ENCODE measurements at places on chromosomes 4 and X.

- no peak for DNase-seq
These were observed 11.7 kb upstream of the TENM3 start for GRCh38 chr4:182231496-182231895.

DNA sequence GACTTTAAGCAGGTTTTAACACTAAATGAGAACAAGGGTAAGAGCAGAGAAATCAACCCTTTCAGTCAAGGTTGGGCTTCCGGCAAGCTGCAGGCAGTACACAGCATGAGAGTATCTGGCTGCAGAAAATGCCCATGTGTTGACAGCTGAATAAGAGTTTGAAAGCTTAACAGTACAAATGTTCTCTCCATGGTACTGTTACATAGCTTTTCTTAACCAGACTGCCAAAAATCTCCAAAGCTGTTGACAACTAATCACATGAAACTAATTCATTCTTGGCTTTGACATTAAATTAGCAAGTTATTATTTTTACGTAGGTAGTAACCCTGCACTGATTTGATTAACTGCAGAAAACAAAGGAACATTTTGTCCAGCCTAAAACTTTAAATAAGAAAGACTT, 153.5 kb downstream of the SLC10A7 start:
- DNase-seq, result no peak

GRCh38 chrX:53093177-53093655, 726 bp upstream of the KANTR start:
- peak; percentile 40 for DNase-seq

- DNase-seq, result no peak
These were observed 6.1 kb upstream of the SMPX start for GRCh38 chrX:21764008-21764407.

- DNase-seq, result no peak
These were observed 181.4 kb downstream of the PACRGL start for GRCh38 chr4:20881658-20882057.

- DNase-seq, result no peak
These were observed 18.5 kb upstream of the SEPTIN11 start for GRCh38 chr4:76931087-76931486.

DNA sequence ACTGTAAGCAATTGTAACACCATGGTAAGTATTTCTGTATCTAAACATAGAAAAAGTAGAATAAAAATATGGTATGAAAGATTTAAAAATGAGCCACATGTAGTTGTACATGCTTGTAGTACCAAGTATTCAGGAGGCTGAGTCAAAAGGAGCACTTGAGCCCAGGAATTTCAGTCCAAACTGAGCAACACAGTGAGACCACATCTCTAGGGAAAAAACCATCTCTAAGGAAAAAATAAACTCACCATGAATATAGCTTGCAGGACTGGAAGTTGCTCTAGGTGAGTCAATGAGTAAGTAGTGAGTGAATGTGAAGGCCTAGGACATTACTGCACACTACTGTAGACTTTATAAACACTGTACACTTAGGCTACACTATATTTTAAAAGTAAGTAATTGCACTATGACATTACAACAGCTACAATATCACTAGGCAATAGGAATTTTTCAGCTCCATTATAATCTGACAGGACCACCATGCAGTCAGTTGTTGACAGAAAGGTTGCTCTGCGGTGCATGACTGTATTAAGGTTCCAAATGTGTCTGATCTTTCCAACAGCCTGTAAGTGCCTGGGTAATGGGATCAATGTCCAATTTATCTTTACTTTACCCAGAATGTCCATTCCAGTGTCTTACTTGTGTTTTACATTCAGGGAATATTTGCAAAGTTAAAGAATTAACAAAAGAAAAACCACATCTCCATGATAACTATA, 28.9 kb upstream of the LRBA start:
- DNase-seq, result no peak

DNA sequence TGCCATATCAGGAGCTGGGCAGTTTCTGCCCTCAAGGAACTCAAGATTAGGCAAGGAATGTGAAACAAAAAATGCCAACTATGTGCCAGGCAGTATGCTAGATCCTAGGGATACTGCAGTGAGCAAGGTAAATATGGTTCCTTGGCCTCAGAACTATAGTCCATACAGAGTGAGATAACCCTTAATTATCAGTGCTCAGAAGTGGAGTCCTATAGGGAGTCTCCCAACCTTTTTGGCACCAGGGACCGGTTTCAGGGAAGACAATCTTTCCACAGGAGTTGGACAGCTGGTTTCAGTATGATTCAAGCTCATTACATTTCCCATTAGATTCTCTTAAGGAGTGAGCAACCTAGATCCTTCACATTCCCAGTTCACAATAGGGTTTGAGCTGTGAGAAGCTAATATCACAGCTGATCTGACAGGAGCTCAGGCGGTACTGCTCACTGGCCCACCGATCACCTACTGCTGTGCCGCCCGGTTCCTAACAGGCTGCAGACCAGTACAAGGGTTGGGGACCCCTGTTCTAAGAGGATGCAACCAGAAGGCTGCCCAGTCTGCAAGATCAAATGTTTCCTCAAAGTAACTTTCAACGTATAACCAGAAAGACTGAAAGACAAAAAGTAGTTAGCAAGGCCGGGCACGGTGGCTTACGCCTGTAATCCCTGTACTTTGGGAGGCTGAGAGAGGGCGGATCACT, 1.7 kb upstream of the SRP72 start:
- DNase-seq, result no peak

DNA sequence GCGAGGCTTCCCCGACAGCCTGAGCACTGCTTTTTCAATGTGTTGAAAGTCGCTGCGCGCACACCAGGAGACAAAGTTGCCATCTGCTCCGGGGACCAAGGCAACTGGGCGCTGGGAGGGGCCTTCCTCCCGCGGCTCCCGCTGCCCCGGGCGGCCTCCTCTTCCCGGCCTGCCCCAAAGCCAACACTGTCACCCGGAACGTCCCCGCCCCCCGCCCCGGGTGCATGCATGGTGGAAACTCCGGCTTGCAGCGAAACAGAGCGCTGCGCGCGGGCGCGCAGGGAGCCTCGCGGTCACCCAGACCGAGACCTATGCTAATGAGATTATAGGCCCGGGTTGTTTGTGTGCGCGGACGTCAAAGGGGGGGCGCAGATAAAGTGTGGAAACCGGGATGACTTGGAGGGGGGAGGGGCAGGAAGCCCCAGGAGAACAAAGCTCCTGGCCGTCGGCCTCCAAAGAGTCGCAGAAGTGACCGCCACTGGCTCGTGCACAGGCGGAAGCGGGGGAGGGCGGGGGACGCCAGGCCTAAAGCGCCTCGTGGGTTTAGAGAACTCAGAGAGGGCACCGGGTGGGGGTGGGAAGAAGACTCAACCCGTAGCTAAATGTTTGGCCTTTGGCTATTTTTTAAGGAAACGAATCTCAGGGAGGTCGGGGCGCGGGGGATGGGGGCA, 88.8 kb downstream of the BCOR start:
- DNase-seq, result no peak

GRCh38 chr4:48139691-48140090, 5.6 kb upstream of the TXK start:
- DNase-seq, result no peak

DNA sequence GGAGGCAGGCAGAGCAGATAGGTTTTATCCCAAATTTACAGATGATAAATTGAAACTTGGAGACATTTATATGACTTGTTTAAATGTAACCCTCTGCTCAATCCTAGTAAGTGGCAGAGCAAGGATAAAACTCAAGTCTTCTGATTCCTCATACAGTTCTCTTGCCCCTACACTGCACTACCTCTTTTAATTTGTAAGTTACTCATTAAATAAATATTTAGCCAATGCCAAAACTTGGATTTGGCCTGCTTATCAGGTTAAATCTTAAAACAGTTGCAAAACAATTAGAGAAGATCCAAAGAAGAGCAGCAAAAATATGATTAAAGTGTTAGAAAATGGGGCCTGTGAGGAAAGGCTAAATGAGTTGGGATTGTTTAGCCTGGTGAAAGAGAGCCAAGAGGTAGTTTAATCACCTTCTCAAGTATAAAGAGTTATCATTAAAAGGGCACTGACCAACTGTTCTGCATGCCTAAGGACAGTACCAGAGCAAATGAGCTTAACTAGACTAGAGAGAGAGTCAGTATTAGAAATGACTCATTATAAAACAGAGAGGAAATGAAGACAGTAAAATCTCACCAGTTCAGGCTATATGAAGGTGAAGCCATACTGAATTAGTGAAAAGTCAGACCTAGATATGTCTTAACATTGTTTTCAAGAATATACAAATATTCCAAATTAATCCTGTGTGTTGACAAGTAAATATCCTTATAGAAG, 146.3 kb downstream of the GRIA3 start:
- no peak for DNase-seq

DNA sequence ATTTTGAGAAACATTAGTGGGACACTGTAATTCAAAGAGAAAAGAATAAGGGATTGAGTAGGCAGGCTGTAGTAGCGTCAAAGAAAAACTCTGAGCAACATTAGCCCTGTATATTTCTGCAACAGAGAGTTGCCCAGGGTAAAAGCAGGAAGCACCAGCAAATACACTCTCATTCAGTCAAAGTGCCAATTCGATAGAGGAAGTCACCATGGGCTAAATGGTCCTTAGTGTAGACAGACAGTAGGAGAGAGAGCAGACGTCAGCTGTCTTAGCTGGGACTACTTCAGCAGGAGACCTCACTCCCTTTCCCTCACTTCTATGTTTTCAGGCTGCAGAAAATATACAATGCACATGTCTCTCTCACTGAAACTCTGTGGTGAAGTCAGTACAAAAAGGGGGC, 2073.8 kb upstream of the TENM3 start:
- DNase-seq, result no peak

DNA sequence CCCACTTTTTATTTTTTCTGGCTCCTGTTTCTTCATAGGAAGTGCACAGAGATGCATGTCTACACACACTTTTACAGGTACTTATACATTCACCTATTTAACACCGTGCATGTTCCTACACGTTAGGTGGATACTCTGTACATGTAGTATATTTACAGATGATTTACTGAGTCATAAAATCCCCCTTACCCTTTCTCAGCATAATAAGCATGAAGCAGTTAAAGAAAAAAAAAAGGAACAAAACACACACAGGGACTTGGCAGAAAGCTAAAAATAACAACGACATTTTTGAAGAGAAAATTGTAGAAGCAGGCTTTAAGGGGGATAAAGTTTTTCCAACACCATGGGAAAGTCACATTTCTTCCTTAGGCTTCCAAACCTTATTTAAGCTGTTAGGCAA, 96.4 kb upstream of the IQCM start:
- DNase-seq, result no peak

DNA sequence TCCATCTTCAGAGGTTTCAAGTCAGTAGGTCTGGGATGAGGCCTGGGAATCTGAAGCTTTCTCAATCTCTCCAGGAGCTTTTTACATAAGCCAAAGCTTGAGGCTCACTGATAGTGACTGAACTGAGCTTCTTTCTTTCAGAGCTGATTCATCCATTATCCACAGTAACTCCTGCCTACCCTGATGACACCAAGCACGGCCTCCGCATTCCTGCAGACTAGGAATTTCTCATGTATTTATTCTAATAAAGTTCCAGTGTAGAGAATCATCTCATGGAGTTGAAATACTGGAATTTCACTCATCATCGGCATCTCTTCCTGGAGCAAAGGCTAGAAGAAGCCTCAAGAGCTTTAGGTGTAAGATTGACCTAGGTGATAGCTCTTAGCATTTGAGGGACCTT, 12.1 kb upstream of the DCTD start:
- DNase-seq, result peak; percentile 81

DNA sequence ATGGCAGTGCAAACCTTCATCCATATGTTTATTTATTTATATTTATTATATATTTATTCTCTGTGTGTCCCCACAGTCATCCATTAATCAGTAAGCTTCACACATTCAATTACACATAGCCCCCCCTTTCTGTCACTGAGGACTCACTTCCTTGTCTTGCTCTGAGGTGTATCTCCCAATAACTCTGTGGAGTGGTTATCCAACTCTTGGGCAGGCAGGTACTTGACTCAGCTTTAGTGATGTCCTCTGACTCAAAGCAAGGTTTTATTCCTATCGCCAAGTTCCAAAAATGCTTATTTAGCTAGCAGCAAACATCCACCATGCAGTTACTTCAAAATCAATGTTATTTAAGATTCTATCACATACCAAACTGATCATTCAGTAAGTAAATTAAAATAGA, 25.2 kb upstream of the NDP start:
- no peak for DNase-seq

- no peak for DNase-seq
These were observed 11.7 kb downstream of the PITX2 start for GRCh38 chr4:110610940-110611831.

GRCh38 chr4:76196376-76196775, 17.2 kb downstream of the SCARB2 start:
- no peak for DNase-seq

DNA sequence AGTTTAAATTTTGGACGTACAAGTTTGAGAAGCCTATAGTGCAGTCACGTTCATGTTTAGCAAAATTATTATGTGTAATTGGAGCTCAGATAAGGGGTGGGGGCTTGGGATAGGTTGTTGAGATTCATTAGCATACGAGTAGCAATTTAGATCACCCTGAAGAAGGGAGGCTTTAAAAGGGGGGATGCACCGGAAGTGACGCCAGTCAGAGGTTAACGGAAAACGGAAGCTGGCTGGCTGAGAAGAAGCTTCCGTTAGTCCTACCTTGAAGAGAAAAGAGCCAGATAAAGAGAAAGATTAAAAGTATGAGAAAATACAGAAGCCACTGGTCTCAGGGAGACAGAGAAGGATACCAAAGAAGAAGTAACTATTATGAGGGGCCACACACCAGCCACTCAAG, 1.1 kb upstream of the NXT2 start:
- DNase-seq, result no peak

- no peak for DNase-seq
These were observed 26.3 kb downstream of the TBC1D14 start for GRCh38 chr4:6935965-6936364.

DNA sequence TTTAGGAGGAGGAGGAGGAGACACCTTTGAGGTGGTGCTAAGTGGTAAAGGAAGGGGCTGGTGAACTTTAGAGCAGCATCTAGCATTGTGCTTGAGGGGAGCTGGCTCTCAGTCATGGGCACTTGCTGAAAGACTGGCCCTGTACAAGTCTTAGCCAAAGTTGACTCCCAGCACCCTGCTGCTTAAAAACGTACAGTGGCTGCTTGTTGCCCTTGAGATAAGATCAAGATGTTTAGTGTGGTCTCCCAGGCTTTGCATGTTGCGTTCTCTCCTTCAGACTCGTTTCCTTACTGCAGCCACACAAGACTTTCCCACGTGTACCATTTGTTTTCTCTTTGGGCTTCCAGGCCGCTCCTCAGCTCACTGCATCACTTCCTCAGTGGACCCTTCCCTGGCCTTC, 1.8 kb downstream of the MED28 start:
- no peak for DNase-seq

GRCh38 chrX:78573630-78574029, 85.5 kb downstream of the RTL3 start:
- DNase-seq, result no peak

DNA sequence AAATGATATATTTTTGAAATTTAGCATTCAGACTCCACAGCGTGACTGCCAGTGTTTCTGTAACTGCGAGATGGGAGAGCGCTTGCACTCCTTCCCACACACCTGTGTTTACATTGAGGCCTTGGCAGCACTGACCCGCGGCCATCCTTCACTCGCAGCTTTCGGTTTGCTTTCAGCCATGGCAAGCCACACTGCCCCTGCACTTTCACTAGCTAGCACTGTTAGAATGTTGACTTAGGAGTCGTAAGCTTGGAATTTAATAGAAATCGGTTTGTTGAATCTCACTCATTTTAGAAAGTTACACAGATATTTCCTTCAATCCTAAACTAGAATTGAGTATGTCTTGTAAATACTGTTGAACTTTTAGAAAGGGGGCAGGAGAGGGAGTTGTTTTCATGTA, 136.2 kb downstream of the CFAP299 start:
- no peak for DNase-seq

Data from HS-5 (cell line).